ENCODE measurements at places on chromosomes 11 and 22.

- no peak for DNase-seq
Measured at GRCh38 chr22:47171441-47172221, 409.2 kb downstream of the TBC1D22A start.

DNA sequence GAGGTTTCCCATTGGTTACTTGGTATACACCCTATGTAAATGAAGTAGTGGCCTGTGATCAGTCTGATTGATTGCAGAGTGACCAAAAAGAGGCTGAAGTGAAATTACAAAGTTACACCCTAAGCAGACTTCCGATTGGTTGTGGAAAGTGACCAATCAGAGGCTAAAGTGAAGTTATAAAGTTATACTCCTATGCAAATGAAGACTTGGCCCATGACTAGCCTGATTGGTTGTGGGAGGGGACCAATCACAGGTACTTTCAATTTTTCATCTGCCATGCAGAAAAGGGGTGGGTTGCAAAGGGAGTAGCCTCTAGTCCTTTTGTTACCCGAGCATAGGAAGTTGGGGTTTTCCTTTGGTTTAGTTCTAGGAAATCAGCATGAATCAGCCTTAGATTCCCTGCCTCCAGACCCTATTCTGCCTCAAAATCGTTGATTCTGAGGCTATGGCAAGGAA, 18.1 kb upstream of the CSTF3 start:
- DNase-seq = no peak

DNA sequence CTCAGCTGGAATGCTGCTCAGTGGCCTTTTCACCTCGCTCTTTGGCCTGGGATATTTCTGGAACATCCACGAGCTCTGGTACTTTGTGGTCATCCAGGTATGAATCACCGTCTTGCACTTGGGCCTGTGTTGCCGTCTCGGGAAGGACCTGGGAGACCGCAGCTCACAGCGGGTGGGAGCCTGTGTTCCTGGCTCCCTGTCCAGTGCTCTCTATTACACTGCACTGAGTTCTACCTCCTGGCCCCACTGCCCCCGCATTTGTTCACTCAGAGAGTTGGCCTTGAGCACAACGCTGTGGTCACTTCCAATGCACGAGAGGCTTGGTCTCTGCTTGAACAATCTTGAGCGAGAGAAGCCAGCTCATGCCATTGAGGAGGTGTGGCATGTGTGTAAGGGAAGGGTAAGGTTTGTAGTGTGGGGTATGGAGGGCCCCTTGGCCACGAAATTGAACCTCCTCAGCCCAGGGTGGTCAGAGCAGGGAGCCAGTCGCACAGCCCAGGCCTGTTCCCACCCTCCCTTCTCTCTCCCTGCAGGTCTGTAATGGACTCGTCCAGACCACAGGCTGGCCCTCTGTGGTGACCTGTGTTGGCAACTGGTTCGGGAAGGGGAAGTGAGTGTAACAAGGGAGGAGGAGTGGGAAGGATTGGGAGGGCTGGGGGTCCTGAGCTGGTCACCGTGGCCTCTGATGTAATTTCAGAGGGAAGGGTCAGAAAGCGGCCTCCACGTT, 16.2 kb downstream of the SLC37A2 start:
- DNase-seq = no peak

DNA sequence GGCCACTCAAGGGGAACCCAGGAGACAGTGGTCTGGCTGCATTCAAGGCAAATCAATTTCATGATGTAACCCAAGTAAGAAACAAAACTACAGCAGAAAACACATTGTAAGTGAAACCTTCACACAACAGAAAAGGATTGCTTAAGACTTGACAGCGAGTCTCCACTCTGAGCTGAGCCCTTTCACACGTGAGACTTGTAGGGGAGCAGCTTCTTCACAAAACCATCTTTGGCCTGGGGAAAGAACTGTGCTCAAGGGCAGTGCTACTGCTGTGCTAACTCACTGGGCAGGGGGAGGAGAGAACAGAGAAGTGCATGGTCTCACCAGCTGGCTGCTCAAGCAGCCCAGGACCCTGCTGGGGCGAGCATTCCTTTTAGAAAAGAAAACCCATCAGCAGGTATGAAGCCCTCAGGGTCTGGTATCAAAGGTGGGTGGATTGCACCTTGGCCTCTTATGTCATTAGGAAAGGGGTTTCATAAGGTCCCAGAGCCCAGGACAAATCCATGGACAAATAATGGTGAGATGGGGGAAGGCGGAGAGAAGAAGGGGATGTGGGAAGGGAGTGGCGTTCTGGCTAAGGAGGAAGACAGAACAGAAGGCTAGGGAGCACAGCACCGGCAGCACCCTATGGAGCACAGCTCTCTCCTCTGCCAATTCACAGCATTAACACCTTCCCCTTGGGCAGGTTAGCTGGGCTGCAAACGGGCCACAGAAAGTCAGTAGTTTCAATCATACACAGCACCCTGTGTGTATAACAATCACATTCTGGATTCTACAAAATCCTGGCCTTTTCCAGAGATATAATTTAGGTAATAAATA, 20.6 kb upstream of the RAPSN start:
- DNase-seq = no peak

GRCh38 chr22:38566726-38567504, 3.1 kb downstream of the DMC1 start:
- no peak for DNase-seq

DNA sequence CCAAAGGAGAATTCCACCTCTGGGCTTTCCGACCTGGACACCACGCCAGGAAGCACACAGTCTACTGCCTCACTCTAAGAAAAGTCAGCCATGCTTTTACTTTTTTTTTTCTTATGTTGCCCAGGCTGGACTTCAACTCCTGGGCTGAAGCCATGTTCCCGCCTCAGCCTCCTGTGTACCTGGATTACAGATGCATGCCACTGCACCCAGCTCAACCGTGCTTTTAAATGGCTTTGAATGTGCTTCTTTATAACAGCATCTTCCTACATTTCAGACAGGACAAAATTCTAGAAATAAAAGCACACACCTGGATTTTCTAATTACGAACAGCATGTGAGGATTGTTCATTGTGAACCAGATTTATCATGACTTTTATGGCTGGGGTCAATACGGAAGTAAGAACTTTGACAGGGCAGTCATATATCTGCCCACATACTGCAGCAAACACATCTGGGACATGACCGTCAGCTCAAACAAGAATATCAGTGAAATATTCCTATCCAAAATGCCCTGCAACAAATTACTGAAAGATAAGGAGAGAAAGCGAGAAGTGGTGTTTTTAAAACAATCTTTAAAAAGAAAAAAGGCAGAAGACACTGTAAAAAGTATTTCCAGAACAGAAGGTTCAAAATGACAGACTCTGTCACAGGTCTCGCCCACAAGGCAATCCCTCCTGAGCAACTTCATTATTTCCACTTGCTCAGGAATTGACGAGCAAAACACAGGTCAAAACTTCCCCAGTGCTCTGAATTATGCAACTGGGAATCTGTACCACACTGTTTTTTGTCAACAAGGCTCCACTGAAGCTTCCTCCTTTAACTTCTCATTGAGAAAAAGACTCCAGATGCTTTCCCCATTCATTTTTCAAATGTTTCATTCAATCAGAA, 42.1 kb downstream of the PACSIN2 start:
- no peak for DNase-seq

DNA sequence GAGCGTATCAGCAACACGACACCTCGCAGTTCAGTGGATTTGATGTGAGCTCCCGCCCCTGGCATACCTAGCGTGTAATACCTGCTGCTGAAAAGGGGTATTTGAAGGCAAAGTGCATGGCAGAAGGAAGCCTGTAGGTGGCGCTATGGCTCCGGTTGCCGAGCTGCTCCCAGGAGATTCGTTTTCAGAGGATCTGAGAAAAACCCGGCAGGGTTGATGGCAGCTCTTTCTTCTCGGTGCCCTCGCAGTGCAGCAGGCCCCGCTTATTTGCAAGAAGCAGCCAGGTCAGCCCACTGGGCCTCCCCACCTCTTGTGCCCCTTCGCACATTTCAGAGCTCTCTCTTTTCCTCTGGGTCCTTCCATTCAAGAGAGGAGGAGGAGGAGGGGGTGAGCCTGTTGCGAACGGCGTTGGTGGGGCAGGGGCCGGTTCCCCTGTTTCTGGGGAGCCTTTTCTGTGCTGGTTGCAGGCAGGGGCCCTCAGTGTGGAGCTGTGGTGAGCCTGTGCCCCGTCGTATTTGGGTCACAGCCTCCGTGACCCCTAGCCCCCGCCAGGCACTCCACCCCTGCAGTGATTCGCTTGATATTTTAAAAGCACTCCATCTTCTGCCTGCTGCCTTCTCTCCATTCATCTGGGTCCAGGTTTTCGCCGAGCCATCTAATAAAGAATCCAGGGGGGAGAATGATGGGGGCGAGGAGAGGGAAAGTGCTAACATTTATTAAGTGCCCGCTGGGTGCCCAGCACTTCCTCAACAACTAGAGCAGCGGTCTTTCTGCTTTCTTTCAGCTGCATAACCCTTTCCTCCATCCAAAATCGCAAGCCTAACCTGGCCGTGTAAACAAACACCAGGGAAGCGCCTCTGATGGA, 85.3 kb upstream of the SYT13 start:
- peak; percentile 84 for DNase-seq

GRCh38 chr11:74055938-74056337, 47.1 kb upstream of the UCP3 start:
- DNase-seq = no peak

DNA sequence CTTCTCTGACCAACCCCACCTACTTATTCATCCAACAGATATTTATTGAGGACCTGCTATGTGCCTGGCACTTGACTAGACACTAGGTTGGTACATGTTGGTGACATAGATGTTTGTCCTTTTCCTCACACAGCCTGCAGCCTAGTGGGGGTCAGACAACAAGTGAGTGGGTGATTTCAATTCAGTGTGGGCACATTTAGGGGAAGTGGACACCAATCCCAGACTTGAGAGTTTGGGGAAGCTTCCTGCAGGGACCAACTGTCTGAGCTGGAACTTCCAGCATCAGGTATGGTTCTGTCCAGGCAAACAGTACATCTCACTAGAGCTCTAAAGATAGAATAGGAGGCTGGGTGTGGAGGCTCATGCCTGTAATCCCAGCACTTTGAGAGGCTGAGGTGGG, 5.8 kb upstream of the BCL9L start:
- no peak for DNase-seq

GRCh38 chr11:73818846-73819245, 31.2 kb downstream of the MRPL48 start:
- DNase-seq = no peak

GRCh38 chr11:65436412-65437032, 13.9 kb downstream of the NEAT1 start:
- no peak for DNase-seq

- DNase-seq = peak; percentile 22
Measured at GRCh38 chr11:118885831-118886565, 2.3 kb downstream of the CXCR5 start.

DNA sequence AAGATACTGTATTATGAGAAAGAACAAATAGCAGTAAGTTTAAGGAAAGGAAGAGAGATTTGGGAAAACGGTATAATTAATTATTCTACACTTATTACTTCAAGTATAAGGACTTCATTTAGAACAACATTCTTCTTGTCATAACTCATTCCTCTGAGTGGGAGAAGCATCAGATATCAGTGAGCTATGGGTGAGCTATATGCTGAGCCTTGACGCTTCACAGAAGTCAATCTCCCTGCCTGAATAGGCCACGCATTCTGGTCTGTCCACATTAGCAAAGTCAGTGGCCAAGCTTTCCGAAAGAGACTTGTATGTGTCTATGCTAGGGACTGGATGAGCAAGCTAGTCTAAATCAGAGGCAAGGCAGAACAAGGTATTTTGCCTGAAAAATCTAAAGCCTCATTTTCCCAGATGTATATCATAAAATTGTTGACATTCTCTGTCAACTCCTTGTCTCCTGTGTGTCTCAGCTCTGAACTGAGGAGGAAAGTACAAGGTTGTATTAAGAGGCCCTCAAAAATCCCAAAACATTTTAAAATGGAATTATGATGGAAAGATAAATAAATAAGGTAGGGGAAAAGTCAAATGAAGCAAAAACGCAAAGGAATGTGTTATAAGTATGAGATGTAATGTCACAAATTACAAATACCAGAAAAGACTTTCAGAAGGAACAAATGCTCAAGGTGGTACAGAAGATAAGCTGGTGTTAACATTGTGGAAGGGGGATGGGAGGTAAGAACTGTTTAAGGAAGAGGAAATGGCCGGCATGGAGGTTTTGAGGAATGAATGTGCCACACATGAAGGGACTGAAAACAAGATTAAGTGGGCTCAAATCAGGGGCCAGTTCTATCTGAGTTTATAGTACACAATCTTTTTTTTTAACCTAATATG, 1.4 kb downstream of the OR52N2 start:
- no peak for DNase-seq

GRCh38 chr11:8803973-8804372, 107.0 kb upstream of the AKIP1 start:
- DNase-seq = no peak

GRCh38 chr22:27583856-27584255, 217.7 kb downstream of the MN1 start:
- no peak for DNase-seq

DNA sequence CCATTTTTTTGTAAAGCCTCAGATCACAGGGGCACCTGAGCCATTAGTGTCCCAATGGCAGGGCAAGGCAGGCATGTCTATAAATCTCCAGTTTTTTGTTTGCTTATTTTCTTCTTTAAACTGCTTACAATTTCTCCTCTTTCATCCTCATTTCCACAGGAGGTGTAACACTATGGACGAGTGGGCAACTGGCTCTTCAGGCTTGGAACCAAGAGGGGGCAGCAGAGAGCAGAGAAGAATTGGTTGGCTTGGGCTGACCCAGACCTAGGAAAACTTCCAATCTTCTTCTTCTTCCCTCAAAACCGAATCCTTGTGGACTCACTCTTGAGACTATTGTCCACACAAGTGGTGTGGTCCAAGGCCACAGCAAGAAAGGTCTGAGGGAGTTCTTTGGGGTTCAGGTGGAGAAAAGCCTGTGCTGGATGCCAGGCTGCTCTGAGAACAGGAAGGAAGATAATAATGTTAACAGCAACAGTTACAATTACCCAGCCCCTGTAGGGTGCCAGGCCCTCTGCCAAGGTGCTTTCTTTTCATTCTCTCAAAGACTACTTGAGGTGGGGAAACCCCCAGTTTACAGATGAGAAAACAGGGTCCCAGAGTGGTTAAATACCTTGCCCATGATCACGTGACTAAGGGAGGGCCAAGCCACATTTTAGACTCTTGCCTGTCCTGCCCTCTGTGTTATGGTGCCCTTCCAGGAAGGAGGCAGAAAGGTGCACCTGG, 70.7 kb upstream of the E2F8 start:
- DNase-seq = peak; percentile 81

- peak; percentile 87 for DNase-seq
Measured at GRCh38 chr22:37623075-37624016, 14.7 kb downstream of the GGA1 start.

GRCh38 chr22:28015676-28016601, 96.9 kb upstream of the PITPNB start:
- no peak for DNase-seq

GRCh38 chr11:128511712-128512111, 75.6 kb downstream of the ETS1 start:
- no peak for DNase-seq

All from stimulated activated CD8-positive, alpha-beta memory T cell treated with anti-CD3 and anti-CD28 coated beads, Interleukin-4, amount 100 ng/mL, for 48 hours (primary cell).